Pancreas (tissue), 10 donors: ENCODE measurements at places on chromosomes 5 and 9.

DNA sequence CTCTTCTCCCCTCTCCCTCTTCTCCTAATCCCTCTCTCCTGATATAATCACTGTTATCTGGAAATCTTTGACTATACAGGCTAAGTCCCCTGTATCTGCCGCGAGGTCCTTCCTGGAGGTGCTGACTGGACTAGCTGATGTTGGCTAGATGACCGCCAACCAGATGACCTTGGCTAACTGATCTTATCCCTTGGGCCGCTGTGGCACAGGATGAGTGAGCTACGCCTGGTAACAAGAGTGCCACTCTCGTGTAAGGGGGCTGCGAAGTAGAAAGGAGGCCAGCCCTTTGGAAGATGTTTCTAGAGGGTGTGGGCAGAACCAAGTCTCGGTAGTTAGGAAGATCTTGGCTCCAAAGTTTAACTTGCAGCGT lies 345 bp upstream of the PRRC1 start:
- DNase-seq = no peak

- DNase-seq = no peak
Observed at GRCh38 chr5:179451114-179451827, 99.1 kb upstream of the RUFY1 start.

DNA sequence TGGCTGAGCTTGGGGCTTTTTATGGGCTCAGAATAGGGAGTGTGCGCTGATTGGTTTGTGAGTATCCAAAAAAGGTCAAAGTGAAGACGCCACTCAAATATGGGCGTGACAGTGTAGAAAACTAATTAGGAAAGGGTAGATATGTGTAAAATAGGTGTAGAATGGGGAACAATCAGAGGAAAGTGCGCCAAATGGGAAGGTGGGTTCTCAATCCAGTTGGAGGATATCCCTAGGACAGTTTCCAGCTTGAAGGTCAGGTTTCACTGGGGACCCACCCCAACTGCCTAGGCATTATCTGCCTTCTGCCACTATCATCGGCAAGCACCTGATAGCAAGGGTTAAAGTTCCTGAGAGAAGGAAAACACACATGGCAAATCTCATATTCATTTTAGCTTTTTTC lies 9.3 kb upstream of the MOCS2 start:
- DNase-seq = no peak

- no peak for DNase-seq
Observed at GRCh38 chr9:1722404-1722803, 292.7 kb upstream of the SMARCA2 start.

GRCh38 chr9:16834817-16835216 lies 35.7 kb downstream of the BNC2 start:
- no peak for DNase-seq

DNA sequence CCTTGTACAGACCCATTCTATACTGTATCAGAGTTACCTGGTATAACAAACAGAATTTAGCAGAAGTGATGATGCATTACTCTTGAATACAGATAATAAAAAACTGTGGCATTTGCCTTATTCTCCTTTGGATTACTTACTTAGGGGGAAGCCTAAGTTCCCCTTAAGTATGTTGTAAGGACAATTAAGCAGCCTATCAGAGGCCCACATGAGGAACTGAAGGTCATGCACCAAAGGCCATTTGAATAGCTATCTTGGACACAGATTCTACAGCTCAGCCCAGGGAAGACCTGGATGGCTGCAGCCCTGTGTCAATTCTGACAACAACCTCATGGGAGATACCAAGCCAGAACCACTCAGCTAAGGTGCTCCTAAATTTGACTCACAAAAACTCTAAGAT lies 125.2 kb downstream of the RAPGEF6 start:
- DNase-seq = no peak

DNA sequence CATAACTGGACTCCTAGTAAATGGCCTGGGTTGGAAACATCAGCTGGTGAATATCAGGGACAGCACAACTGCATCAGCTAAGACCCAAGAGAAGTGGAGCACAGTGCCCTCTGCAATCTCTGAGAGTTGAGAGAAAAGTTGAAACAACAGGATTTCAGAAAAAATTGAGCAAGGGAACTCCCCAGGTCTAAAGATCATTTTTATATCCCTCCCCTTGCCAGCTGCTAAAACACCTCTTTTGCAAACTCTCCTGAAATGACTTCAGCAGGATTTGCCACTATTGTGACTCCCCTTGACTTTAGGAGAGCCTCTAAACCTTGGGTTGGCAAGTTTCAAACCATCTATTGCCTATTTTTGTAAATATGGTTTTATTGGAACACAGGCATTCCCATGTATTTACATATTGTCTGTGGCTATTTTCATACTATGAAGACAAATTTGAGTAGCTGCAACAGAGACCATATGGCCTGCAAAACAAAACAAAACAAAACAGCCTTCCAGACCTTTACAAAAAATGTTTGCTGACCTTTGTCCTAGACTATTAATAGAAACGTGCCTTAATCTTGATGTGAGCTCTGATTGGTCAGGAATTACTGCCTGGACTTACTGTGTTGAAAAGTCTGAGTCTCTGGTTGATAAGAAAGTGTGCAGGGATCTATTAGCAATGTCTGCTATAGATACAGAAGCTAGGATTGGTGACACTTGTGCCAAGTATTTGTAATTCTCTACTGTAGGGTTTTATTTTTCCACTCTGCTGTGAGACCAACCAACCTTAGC lies 37.7 kb upstream of the PLPPR1 start:
- no peak for DNase-seq

DNA sequence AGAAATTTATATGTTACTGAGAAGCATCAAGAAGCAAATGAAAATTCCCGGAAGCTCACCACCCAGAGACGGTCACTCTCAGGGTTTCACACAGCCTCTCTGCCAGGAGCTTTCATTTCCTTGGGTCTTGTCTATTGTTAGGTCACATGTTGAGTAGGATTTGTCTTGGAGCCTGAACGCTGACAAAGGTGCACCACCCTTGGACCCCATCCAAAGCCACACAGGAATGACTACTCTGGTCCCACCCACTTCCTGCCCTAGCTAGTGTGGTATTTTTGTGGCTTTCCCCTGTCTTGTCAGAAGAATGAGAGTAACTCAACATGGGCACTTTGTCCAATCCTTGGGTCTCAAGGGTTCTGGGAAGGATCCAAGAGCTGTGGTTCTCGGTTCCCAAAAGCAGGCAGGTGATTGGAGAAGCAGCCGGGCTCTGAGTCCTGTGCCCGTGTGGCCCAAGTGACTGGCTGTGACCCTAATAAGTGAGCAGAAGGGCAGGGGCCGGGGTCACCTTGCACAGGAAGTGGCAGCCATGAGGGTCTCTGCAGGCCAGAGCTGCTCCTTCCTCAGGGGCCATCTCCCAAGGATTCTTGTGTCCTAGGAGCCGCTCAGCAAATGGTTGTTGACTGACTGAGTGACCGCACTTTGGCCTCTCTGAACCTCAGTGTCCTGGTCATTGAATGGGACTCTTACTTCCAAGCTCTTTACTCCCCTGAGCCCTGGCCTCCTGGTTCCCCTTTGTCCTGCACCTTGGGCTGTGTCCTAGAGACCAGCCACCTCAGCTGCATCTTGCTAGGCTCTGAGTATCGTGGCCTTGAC lies 6.9 kb downstream of the FGD3 start:
- DNase-seq = no peak

DNA sequence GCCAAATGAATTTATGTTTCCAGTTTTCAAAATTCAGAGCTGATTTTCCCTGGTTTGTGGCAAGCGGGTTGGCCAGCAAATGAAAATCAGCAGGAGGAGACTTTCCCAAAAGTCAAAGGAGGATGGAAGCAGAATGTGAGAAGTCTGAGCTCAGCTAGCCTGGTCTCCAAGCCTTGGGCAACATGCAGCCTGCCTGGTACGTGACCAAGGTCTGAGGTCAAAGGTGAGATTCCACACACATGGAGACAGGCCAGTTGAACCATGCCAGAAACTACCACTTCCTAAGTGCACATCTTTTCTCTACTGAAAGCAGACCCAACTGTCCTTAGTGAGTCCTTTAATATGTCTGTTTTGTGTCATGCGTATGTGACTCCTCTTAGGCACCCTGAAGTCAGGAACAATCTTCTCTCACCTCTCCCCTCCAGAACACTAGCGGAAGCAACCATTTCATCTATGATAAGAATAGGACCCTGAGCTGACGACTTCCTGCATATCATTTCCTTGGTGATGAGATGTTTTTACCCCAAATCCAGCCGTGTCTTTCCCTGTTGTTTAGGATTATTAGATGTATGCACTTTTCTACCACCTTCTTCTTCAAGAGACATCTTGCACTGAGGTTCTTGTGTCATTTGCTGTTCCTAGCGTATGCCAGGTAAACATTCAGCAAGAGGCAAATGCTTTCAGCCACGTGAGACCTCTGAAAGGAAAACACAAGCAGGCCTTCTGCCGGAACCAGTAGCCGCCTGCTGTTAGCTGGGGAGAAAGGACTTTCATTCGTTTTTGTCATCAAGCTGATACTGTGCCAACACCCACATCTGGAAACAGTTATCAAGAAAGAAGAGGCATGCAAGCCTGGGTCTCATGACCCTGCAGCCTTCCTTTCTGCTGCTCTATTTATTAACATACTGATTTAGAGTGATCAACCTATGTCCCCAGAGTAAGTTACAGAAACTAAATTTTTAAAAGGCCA lies 9.7 kb upstream of the TGFBI start:
- DNase-seq = no peak

DNA sequence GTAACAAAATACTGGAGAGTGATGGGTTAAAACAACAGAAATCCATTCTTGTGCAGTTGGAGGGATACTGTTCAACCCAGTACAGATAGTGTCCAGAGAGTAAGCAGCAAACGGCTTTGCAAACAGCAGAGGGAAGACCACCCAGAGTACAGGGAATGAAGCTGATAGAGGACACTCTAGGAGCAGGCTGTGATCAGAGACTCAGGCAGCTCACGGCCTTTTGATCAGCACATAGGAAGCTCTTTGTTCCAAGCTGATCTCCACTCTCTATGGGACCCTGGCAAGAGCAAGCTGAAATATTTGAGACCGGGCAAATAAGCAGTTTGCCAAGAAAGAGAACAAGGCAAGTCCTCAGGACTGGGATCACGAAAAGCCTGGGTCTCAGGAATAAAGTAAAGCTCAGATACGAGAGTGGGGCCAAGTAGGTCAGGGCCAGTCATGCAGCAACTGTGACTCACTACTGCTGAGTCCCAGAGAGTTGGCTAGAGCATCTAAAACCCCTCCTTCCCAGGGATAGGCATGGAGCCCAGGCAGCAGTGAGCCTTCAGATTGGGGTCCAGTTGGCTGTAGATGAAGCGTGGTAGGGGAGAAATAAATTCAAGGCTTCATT lies 52.4 kb downstream of the MELK start:
- peak; percentile 23 for DNase-seq

DNA sequence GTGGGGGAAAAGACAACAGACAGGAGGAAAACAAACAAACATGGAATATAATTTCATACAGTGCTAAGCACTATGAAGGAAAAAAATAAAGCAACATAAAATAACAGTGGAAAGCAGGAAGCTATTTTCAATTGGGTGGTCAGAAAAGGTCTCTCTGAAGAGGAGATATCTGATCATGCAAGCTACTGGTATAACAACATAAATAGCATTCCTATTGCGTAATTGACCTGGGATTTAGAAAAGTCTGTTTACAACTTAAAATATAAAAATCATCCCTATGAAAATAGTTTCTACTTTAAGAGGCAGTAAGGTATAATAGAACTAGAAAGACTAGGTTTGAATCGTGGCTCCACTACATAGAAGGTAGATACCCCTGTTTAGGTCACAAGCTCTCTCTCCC lies 61.4 kb downstream of the FBXW11 start:
- DNase-seq = no peak

- DNase-seq = no peak
Observed at GRCh38 chr5:96050273-96050880, 88.7 kb upstream of the ELL2 start.

DNA sequence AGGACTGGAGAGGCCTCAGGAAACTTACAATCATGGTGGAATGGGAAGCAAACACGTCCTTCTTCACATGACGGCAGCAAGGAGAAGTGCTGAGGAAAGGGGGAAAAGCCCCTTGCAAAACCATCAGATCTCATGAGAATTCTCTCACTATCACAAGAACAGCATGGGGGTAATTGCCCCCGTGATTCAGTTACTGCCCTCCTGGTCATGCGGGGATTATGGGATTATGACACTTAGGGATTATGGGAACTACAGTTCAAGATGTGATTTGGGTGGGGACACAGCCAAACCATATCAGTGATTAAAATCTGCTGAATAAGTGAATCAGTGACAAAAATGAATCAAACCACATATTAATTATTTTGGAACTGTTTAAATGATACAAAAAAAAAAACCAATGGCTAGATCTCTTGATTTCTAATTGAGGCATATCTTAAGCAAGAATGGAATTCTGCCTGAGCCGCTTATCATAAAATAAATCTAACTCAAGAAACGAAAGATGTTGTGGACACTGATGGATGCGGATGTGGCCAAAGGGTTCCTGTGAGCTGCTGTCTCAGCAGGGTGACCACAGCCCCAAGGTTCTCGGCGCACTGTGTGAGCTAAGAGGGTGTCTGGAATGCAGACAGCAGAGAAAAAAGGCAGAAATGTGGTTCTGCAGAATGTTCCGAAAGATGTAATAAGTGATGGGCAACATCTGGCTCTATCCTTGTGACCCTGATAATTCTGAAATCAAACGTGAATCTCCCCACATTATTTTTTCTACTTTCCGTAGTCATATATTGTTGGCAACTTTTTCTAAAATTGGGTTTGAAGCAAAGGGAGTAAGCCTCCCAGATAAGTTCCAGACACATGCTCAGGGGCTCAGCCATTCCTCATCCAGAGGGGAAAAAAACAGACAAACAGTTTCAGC lies 107.2 kb upstream of the ICE1 start:
- no peak for DNase-seq

DNA sequence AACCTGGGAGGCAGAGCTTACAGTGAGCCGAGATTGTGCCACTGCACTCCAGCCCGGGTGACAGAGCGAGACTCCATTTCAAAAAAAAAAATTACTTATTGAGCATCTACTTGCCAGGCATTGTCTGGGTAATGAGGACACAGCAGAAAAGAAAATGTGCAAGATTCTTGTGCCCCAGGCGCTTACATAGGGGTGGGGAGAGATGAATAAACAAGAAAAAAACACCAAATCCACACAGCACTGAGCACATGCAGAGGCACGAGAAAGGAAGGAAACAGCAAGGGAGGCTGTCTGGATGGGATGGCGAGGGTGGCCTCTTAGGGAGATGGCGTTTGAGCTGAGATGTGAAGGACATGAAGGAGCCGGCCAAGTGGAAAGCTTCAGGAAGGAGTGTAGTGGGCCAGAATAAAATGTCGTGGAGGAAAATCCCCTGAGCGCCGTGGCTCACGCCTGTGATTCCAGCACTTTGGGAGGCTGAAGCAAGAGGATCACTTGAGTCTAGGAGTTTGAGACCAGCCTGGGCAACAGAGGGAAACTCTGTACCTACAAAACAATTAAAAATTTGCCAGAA lies 13.9 kb downstream of the DYNC2I2 start:
- no peak for DNase-seq

DNA sequence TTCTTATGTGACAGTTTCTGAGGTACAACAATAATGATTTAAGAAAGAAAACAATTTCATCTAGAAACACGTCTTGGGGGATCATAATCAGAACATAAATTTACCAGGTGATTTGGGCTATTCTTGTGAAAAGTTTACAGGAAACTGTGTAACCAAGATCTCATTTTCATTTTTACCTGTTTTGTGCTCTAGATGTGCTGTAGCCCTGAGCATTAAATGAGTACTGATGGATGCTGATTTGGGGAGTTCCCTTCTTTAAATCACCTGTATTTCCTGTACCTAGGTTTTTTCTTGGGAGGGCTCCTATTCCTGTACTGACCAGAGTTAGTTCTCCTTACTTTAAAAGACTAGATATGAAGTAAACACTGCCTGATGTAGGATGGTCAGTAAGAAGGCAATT lies 12.7 kb downstream of the MATR3 start:
- no peak for DNase-seq

- no peak for DNase-seq
Observed at GRCh38 chr9:32291370-32291769, 93.1 kb upstream of the ACO1 start.
